ENCODE measurements at places on chromosomes 7 and 10. TPM values are rescaled to one million over a fixed set of nuclear protein-coding genes. Genes with fewer than 3 reads are reported as not detected.

DNA sequence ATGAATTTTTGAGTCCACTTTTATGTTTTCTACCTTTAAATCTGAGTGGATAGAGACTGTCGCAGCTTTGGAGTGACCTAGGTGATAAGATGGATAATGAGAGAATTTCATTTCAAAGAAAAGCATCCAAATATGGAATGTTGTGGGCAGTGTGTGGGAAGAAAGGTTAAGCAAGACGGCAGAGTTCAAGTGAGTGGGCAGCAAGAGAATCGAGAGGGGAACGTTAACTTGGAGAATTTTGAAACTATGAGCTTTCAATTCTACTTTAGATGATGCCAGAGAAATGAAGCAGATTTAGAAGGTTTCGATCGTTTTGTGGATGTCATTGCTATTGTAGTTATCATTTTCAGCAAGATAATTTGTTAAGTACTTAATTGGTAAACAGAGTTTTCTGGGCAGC is 73.0 kb downstream of the XRCC2 start:
- DNase-seq, result no peak

- DNase-seq, result no peak
Measured at GRCh38 chr7:157357129-157358040, 20.6 kb downstream of the DNAJB6 start.

DNA sequence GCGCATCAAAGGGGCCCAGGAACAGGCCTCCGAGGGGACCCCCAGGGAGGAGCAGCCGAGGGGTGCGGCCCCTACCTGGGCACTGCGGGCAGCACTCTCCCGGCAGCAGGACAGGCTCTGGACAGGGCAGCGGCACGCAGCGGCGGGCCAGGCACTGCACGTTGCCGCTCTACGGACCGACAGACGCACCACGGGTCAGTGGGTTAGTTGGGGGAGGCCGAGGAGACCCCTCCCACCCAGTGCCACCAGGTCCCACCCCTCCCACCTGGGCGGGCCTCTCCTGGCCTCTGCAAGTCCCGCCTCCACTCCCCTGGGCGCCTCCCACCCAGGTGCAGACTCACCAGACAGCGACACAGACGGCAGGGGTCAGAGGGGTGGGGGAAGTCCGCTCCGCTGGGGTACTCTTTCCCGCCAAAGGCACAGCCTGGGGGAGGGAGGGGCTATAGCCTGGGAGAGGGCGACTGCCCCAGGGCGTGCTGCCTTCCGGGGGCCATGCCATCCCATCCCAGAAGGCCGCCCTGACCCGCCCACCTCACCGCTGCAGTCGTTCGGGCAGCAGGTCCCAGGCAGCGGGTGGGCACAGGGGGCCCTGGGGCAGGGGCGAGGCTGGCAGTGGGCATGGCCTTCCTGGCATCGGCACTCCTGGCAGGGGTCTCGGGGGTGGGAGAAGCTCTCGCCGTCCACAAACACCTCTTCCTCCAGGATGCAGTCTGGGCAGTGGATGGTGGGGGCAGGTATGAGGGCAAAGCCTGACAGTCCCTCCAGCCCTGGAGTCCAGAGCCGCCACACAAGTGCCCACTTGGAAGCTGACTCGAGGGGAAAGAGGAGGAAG is 19.2 kb downstream of the KCP start:
- peak; percentile 34 for DNase-seq

DNA sequence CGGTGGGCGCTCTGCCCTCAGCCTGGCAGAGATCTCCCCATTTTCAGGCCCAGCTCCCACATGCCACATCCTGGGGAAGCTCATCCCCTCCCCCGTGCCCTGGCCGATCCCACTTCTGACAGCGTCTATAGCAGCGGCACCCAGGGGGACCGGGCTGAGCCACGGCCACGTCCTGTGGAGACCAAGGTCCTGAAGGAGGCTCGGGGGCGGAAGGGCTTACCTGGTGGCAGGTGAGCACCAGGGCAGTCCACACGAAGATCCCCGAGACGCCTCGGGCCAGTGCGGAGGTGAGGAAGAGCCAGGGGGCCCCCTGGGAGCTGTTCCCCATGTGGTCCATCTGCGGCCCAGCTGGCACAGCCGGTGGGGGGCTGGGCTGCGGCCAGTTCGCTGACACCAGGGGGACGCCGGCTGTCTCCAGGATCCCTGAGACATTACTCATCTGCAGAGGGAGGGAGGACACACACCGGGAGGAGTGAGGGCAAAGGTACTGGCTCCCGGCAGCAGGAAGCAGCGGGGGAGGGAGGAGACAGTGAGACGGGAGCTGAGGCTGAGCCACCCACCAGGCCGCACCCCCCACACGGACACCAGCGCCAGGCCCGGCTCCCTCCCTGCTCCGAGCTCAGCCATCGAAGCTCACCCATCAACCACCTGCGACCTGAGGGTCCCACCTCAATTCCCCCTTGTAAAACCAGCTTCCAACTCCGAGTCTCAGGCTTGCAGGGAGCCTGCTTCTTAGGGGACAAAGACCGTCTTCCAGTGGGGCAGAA is 776 bp downstream of the TMEM184A start:
- no peak for DNase-seq

GRCh38 chr10:129131457-129132132 is 335.4 kb upstream of the MGMT start:
- no peak for DNase-seq

DNA sequence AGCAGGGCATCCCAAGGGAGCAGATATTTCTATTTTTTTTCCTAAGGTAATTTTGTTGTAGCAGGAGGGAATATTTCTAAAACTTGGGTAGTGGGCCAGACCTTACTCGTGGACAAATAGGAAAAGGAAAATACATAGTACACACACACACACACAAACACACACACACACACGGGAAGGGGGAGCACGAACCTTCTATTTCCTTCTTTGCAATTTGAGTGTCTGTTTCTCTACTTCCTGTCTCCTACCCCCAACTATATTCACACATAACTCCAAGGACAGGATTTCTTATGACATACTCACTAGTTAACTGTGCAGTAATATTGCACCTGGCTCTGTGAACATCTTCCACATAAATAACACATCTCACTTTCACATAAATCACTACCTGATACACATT is 4.4 kb downstream of the LDB1 start:
- no peak for DNase-seq

GRCh38 chr10:130002606-130003005 is 38.5 kb upstream of the EBF3 start:
- DNase-seq, result no peak

GRCh38 chr7:38716397-38716796 is 85.2 kb upstream of the AMPH start:
- no peak for DNase-seq

DNA sequence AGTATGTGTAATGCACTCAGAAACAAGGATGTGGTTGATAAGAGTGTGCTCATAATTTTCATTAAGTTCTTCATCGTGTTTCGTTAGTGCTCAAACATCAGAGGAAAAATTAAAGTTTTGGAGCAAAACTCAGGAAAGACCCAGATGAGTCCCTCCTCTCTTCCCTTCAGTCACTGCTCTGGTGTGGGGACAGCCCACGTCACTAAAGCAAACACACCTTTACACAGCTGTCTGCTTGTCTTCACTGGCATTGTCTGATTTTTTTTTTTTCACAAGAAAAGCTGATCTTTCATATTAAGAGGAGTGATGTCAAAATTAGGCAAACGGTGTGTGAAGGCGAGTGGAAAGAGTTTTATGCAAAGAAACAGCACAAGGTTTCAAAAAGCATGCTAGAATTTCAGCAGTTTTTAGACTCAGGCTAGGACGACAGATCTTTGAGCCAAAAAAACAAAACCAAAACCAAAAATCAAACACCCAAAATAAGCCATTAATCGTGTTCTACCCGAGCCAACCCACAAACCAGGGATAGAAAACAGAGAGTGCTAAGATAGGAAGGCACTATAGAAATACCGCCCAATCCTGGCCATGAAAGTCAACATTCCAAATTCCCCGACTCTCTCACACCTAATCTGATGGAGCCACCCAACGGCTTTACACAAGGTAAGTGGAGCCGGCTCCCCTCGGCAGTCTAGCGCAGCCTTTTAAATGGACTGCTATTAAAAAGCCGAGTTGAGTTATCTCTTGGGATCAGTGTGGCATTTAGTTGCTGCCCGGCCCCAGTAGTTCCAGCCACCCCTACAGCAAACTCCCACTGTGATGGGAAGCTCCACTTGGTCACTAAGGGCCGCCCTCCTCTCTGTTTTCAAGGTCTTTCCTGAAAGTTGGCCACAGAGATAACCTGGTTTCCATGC is 27.9 kb upstream of the GATA3 start:
- peak; percentile 12 for DNase-seq

DNA sequence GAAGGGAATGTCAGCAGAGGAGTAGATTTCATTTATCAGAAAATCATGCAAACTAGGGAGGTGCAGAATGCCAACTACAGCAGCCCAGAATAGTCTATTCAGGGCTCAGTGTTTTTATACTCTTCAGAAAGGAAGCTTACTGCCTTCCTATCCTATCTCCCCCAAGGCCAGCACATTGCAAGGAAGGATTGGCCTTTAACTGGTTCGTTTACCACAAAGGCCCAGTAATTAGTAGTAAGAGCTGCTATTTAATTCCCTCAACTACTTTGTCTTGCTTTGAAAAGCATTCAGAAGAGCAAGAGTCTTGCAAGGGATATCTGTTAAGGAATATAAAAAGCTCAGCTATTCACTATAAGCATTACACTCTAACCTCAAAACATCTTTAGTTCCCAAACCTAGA is 86.4 kb upstream of the RNF148 start:
- no peak for DNase-seq

DNA sequence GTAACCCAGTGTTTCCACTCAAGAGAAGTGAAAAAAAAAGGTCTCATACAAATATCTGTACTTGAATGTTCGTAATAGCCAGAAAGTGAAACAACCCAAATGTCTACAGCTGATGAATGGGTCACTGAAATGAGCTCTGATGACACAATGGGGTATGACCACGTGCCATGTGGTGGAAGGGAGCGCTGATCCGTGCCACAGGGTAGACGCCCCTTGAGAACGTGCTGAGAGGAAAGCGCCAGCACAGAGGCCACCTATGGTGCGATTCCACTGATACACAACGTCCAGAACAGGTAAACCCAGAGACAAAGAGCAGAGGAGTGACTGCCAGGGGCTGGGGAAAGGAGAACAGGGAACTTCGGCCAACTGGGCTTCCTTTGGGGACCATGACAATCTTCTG is 50.3 kb downstream of the MAD1L1 start:
- DNase-seq, result no peak

DNA sequence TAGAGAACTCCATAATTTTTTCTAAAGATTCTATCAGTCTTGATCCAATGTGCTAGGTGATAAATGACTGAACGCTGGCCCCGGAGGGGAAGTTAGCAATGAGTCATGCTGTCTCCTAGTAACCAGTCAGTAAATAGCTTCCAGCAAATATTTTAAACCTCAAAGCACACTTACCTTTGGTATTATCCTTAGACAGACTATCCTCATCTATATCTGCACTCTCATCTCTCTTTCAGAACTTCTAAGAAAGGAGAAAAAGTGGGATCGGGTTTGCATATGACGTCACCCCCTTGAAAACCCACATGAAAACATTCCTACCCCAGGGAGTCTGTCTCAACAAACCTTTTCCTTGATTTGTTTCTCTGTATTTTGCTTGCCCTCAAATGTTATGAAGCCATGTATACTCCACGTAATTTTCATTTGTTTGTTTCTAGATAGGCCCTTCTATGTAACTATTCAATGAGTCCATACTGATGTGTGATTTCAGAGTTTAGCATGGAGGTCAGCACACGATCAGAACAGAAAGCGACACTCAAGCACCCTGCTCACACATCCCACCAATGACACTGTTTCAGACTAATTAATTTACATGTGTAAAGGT is 174.9 kb upstream of the NRP1 start:
- no peak for DNase-seq

DNA sequence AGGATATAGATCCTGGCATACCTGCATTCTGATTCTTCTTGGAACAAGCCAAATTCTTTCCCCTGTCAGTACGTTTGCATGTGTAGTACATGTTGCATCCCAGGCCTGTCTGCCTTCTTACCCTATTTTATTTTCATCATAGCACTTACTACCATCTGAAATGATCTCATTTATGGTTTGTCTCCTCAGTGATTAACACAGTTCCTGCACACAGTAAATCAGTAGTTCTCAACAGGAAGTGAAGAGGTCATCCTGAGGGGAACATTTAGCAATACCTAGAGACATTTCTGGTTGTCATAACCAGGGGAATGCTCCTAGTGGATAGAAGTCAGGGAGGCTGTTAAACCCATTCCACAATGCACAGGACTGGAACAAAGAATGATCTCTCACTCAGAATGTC is 38.2 kb upstream of the SLC26A4 start:
- DNase-seq, result no peak

Gene ZNF680
- total RNA-seq, result 8.9 TPM

Gene TNRC18
- total RNA-seq, result 111 TPM

Gene PRLHR
- total RNA-seq, result not detected

Gene OR2A12
- total RNA-seq, result not detected

Gene GBX1
- not detected for total RNA-seq

Gene ZNF239
- 0.94 TPM for total RNA-seq

Gene LRIT1
- not detected for total RNA-seq

Gene CCM2
- 97.5 TPM for total RNA-seq

Gene TBX20
- not detected for total RNA-seq

Gene CYP2W1
- not detected for total RNA-seq

Gene PKD2L1
- not detected for total RNA-seq

All from natural killer cell (primary cell).